Amniotic stem cell (primary cell): ENCODE measurements at places on chromosomes 6 and 20.

GRCh38 chr6:77403424-77403823, 59.9 kb downstream of the HTR1B start:
- no peak for DNase-seq

- no peak for DNase-seq
Measured at GRCh38 chr6:57301757-57302156, 15.7 kb upstream of the PRIM2 start.

DNA sequence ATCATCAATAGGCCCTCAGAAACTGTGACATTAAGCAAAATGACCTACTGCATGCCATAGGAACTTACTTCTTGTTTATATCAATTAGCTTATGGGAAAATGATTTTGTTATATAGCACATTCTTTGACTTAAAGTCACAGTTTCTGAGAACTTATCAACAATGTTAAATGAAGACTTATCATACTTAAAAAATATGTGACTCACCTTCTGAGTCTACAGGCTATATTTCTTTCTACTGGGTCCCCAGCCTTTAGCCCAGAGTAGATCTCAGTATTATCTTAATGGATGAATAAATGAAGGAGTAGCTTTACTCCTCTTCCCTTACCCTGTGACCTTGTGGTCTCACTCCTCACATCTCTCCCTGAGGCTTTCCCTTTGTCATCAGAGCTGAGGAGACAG, 180.2 kb downstream of the MAFB start:
- no peak for DNase-seq

- no peak for DNase-seq
Measured at GRCh38 chr20:21796059-21796458, 90.6 kb downstream of the PAX1 start.

GRCh38 chr20:50467718-50468356, 42.3 kb upstream of the PTPN1 start:
- DNase-seq, result peak; percentile 5

GRCh38 chr6:3321042-3321441, 62.3 kb downstream of the PSMG4 start:
- DNase-seq, result no peak

DNA sequence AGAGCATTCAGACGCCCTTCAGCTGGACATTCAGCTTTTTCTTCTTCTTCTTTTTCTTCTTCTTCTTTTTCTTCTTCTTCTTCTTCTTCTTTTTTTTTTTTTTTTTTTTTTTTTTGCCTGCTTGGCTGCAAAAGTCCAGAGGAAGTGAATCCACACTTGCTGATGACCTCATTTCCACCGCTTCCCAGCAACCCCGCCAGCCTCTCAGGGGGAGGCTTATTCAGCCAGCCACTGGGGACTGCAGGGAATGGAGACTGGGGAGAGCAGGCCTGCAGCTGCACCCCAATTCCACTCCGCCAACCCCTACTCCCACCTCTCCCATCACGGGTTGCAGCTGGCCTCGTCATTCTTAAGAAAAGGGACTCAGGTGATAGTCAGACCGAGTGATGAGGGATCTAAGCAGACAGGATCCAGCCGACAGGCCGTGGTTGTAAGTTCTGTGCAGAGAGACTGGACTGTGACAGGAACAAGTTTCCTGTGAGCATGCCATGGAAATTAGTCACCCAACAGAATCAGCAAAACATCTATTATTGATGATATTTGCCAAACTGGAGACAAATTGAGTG, 59.0 kb upstream of the QKI start:
- DNase-seq, result no peak

DNA sequence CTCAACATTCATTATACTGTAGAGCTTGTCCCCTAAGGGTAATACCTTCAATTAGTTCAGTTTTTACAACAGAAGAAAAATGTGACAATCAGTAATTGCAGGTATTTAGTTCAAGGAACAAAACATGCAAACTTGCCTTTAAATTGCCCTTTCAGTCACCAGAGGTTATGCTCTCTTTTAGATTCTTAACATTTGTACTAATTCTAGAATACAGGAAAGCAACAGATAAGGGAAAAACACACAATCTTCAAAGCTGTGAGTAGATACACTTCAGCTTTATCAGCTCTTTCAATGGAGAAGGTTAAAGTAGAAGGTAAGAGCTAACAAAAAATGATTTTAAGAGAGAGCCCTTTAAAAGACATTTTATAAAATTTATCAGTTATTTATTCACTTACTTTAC, 173.1 kb downstream of the HS3ST5 start:
- DNase-seq, result no peak

GRCh38 chr6:15620611-15621010, 42.2 kb downstream of the DTNBP1 start:
- no peak for DNase-seq

- no peak for DNase-seq
Measured at GRCh38 chr20:25279403-25279802, 31.5 kb downstream of the PYGB start.

DNA sequence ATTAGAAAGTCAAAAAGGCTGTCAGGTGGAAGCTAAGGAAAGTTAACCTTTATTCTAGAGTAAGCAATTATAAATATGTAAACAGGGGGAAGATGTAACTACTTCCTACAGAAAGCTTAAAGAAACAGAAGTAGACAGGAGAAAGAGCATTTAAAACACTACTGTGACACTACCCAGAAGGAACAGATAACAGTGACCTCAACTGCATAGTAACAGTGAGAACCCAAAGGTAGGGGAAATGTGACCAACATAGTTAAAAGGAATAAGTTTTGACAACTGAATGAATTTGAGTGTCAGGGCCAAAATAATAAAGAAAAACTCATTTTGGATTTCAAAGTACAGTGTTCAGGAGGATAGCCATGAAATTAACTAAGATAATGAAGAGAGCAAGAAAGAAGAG, 43.5 kb downstream of the IBTK start:
- no peak for DNase-seq

DNA sequence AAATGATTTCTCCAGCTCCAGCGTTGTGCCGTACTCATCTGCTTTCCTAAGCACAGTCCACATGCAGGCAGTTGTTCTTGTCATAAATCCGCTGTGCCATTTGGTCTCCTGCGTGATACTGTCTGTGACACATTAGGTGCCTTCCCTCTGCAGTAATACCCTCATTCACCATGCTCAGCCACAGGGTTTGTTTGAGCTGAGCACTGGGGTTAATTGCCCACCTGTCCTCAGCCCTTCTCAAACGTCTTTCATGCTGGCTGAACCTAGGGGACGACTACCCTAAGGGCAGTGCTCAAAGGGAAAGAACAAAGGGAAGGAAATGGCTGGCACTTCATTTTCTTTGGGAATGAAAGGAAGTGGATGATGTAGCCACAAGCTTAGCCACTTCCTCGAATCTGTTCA, 64.2 kb upstream of the MYLIP start:
- DNase-seq, result no peak

GRCh38 chr20:11216451-11217314, 542.9 kb upstream of the JAG1 start:
- peak; percentile 35 for DNase-seq

DNA sequence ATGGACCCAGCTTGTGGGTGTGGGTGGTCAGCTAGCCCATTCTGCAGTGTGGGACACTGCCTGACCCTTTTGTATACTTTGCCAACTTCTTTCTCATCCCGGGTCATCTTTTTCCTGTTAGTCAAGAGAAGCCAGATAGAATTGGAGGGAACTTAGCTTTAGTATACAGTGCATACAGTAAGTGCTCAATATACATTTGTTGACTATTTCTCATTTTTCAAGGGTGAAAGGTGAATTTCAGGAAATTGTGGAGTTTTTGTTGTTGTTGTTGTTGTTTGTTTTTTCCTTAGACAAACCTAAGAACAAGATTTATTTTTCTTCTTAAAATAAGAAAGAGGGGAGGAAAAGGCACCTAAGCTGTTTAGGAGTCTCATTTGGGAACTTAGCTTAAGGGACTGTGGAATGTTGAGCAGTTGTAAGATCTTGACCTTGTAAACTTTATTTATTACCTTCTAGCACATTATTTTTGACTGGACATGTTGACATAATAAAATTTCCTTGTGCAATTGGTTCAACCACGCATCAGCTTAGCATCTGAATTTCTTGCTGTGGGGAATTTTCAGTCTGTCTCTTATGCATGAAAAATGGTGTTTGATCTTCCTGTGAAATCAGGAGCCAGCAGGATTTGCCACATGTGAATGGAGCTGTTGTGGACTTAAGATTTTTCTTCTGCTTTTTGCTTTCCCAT, 113.6 kb downstream of the ARID1B start:
- DNase-seq, result no peak

GRCh38 chr6:142885182-142885867, 59.7 kb downstream of the HIVEP2 start:
- DNase-seq, result peak; percentile 53

GRCh38 chr6:10395171-10395703, 19.6 kb downstream of the TFAP2A start:
- DNase-seq, result no peak

GRCh38 chr6:129667621-129668020, 42.4 kb downstream of the ARHGAP18 start:
- DNase-seq, result no peak

GRCh38 chr6:56347526-56347925, 100.1 kb upstream of the COL21A1 start:
- no peak for DNase-seq
